ENCODE measurements at places on chromosomes 16 and 17. TPM values are rescaled to one million over a fixed set of nuclear protein-coding genes. Genes with fewer than 3 reads are reported as not detected.
A peak's percentile ranks its signal among the peaks of the same experiment; 100 is the strongest.

Gene KRTAP2-2
- not detected for total RNA-seq

GRCh38 chr17:74757931-74758847 is 9.8 kb downstream of the NHERF1 start:
- no peaks in the 10 kb centered on the region for H3K36me3 ChIP-seq
- no peak overlapping the region for H3K4me3 ChIP-seq
- no peak for DNase-seq
- peaks cover 33% of the 10 kb centered on the region for H3K4me1 ChIP-seq
- H3K27me3 ChIP-seq: no peaks in the 10 kb centered on the region
- no peak overlapping the region for H3K27ac ChIP-seq

- no peak for DNase-seq
- H3K27ac ChIP-seq: no peak overlapping the region
- no peaks in the 10 kb centered on the region for H3K4me1 ChIP-seq
- no peaks in the 10 kb centered on the region for H3K27me3 ChIP-seq
Measured at GRCh38 chr17:19712436-19713004, 3.9 kb downstream of the SLC47A2 start.

DNA sequence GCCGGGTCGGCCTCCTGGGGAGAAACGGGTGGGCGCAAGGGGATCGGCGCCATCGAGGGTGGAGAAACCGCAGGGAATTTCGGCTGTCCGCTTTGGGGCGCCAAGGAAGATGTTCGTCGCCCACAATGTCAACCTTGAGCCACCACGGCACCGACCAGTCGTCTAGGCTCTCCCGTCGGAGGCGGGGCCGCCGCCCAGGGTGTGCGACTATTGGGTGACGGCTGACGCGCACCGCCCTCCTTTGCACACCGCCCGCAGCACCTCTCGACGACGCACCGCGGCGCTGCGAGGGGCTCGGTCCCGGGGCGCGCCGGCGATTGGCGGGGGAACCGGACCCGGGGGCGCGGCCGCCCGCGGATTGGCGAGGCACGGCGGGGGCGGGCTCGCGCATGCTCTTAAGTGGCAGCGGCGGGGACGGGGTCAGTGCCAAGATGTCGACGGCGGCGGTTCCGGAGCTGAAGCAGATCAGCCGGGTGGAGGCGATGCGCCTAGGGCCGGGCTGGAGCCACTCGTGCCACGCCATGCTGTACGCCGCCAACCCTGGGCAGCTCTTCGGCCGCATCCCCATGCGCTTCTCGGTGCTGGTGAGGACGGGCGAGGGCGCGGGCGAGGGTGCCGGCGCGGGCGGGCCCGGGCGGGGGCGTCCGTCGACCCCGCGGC is at the start of gene NUDT16L1:
Gene NUDT16L1 (plus strand): TSS at position 267 of the 660 bp plus-strand sequence. CDS start 165 bp downstream, at position 432.
- H3K4me3 ChIP-seq: peak within 1 kb of the TSS; percentile 100
- no peaks in the 10 kb centered on the region for H3K27me3 ChIP-seq
- H3K36me3 ChIP-seq: no peaks in the 10 kb centered on the region
- H3K27ac ChIP-seq: peak within 1 kb of the TSS; percentile 70
- DNase-seq: peak; percentile 98

Gene WNK4
- 3.3 TPM for total RNA-seq

GRCh38 chr17:7329997-7330637 is 982 bp upstream of the NEURL4 start:
- peak overlapping the region; percentile 99 for H3K4me3 ChIP-seq
- H3K27ac ChIP-seq: peak overlapping the region; percentile 75
- peak; percentile 94 for DNase-seq
- H3K36me3 ChIP-seq: no peaks in the 10 kb centered on the region
- H3K27me3 ChIP-seq: no peaks in the 10 kb centered on the region

DNA sequence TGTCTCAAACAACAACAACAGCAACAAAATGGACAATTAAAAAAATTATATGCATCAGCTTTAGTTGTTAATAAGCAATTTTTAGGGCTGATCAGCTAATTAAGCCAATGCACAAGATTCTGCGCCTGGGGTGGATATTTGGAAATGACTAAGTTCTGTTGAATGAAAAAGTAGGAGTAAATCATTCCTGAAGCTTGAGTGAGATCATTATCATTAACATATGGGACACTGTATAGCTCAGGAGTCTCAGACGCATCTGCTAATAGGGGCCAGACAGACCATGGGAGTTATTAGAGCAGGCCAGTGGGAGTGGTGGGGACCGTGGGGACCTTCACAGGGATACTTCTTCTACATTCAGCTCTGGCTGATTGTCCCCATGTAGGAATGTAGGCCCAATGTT is 22.8 kb downstream of the IRX5 start:
- H3K27me3 ChIP-seq: no peaks in the 10 kb centered on the region
- H3K4me1 ChIP-seq: no peaks in the 10 kb centered on the region

DNA sequence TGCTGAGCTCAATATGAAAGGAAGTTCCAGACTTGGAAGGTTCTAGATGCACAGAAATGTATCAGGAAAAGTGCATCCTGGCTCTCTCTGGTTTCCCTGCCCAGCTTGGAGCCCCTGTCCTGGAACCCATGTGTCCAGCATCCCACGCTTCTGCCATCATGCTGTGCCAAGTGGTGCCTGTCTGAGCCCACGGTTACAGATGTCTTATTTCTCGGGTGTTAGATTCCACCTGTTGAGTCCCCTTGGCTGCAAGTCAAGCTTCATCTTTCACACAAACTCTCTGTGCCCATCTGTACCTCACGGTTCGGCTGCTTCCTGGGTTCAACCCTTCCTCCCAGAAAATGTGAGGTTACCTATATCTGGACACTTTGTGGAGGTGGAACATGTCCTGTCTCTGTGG is 22.5 kb downstream of the OR1D5 start:
- H3K27ac ChIP-seq: no peak overlapping the region
- no peak overlapping the region for H3K4me3 ChIP-seq
- H3K4me1 ChIP-seq: no peaks in the 10 kb centered on the region
- 0 out of 2 replicates have a peak, but pooled peaks cover 2% of the 10 kb centered on the region for H3K27me3 ChIP-seq
- DNase-seq: no peak

Gene IFT20
- 56.6 TPM for total RNA-seq

GRCh38 chr16:19831678-19832077 is 53.0 kb downstream of the GPRC5B start:
- DNase-seq: no peak
- H3K36me3 ChIP-seq: no peaks in the 10 kb centered on the region
- H3K27ac ChIP-seq: no peak overlapping the region
- no peaks in the 10 kb centered on the region for H3K4me1 ChIP-seq

Gene HSF4
- 12.4 TPM for total RNA-seq

Gene FBXW10
- total RNA-seq: not detected

GRCh38 chr17:15261258-15261801 is 3.8 kb downstream of the PMP22 start:
- DNase-seq: no peak
- H3K4me3 ChIP-seq: no peak overlapping the region
- 0 out of 2 replicates have a peak, but pooled peaks cover 2% of the 10 kb centered on the region for H3K4me1 ChIP-seq
- H3K27ac ChIP-seq: no peak overlapping the region
- no peaks in the 10 kb centered on the region for H3K36me3 ChIP-seq

Gene KATNIP
- 14.4 TPM for total RNA-seq

DNA sequence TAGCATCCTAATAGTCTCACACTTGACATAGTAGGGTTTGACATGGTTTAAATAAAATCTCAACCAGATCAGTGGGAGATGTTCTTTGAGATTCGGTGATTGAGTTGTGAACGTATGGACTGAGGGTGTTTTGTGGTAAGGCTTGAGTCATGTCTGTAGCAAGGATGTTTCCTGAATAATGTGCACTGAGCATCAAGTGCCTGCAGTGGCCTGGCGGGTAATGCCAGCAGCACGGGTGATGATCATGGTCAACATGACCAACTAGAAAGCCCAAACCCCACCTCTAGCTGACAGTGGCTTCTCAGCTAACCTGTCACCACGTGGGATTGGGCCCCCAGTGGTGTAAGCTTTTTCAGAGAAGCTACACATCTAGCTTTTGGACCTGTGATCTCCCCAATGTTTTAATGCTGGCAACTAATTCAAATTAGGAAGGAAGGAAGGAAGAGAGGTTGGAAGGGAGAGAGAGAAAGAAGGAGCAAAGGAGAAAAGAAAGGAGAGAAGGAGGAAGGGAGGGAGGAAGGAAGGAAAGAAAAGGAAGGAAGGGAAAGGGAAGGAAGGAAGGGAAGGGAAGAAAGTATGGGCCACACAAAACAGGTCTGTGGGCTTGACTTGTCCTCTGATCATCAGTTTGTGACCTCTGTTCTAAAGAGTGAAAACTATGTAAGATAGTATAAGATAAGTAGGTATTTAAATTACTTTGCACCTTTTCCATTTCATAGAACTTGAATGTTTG is 55.4 kb downstream of the WWOX start:
- H3K4me1 ChIP-seq: no peaks in the 10 kb centered on the region
- H3K27ac ChIP-seq: no peak overlapping the region
- no peak overlapping the region for H3K4me3 ChIP-seq
- DNase-seq: no peak
- H3K27me3 ChIP-seq: no peaks in the 10 kb centered on the region

GRCh38 chr16:55501549-55502322 is 7.1 kb upstream of the LPCAT2 start:
- H3K4me3 ChIP-seq: no peak overlapping the region
- H3K27me3 ChIP-seq: no peaks in the 10 kb centered on the region
- no peaks in the 10 kb centered on the region for H3K36me3 ChIP-seq
- no peak for DNase-seq

Measured in Karpas-422 (cell line).